ENCODE measurements at places on chromosomes 7 and 10.

DNA sequence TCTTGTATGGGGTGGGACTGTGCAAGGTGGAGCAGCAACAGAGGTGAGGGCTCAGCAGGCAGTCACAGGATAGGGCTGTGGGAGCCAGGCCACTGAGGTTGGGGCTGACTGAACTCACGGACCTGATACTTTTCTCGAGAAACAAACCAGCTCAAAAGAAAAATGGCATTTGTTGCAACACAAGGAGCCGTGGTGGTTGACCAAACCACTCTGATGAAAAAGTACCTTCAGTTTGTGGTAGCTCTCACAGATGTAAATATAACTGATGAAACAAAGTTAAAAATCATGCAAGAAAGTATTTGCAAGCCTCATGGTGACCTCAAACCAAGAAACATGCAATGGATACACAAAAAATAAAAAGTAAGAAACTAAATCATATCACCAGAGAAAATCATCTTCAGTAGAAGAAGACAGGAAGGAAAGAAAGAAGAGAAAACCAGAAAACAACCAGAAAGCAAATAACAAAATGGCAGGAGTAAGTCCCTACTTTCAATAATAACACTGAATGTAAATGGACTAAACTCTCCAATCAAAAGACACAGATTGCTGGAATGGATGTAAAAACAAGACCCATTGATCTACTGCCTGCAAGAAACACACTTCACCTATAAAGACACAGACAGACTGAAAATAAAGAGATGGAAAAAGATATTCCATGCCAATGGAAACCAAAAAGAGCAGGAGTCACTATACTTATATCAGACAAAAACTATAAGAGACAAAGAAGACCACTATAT is 48.9 kb upstream of the DUSP5 start:
- no peak for DNase-seq

GRCh38 chr7:156725073-156725472 is 84.5 kb downstream of the RNF32 start:
- no peak for DNase-seq

DNA sequence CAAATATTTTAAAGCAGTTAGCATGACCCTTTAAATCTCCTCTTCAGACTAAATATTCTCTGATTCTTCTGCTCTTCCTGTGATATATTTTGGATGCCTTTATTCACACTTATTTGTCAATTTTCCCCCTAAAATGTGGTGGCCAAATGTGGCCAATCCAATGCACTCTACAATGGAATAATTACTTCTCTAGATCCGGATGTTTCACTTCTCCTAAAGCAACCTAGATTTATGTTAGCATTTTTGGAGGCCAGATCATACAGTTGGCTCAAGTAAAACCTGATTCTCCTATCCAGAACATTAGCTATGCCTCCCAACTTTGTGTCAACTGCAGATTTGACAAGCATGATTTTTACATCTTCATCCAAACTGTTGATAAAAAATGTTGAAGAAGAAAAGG is 153.7 kb downstream of the CREB5 start:
- no peak for DNase-seq

DNA sequence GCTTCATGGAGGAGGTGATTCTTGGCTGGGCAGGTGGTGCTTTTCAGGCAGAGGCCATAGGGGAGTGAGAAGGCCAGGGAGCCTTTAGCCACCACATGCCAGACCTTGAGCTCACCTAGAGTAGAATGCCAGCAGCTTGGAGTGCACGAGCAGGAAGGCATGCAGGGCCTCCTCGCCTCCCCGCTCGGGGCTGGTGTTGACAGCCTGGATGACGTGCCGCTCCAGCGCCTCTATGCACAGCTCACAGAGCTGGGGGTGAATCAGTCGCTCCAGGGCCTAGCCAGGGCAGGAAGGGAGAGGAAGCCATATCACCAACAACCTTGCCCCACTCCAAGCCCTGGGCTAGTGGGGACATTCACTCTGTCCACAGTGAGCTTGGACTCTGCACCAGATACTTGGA is 15.7 kb downstream of the HPS1 start:
- no peak for DNase-seq

GRCh38 chr7:34184466-34184865 is 279.1 kb downstream of the BMPER start:
- DNase-seq, result no peak

- no peak for DNase-seq
These were observed 21.3 kb downstream of the TSPAN15 start for GRCh38 chr10:69472544-69472943.

GRCh38 chr7:70040970-70041766 is 442.9 kb downstream of the AUTS2 start:
- peak; percentile 18 for DNase-seq

DNA sequence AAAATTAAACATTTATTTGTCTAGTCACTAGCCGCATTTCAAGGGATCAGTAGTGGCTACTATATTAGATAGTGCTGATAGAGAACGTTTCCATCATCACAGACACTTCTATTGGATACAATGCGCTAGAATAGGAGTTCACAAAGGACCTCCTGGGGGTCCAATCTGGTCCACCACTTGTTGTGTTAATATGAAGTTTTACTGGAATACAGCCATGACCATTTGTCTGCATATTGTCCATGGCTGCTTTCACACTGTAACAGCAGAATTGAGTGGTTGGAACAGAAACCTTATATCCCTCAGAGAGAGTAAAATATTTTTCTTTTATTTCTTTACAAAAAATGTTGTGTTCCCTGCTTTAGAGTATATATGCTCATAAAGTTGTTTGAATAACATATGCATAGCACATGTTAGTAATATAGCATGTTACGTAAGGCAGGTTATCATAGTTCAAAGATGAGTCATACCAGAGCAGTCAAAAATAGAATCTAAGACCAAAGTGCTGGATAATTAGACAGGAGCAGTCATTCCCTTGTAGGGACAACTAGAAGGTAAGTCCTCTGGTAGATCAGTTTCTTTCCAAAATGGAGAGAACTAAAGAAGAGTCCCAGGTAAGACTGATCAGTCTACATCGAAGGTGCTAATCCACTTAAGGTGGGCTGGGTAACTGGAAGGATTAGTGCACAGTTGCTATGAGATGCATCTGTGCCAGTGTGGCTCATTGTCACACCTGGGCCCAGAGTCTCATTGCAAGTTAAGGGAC is 14.9 kb downstream of the BZW2 start:
- no peak for DNase-seq

DNA sequence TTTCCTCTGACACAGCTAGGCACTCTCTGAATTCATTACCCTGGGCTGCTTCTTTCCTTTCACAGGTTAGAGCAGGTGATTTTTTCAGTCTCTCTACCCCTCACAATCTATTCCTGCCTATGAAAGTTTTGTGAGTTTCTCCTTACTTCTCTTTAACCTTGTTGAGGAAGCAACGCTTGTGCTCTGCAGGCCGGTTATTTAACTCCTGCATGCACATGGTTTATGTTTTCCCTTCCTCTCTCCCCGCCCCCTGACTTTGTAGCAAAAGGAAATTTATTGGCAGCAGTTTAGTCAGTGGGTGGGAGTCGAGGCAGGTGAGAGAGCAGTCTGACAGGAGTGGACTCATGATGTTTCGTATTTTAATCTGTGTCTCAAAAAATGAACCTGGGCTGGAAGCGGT is 91.9 kb downstream of the CELF2 start:
- DNase-seq, result no peak
